Activated T-helper 9 cell treated with anti-CD3 and anti-CD28 coated beads, Interleukin-2, amount 50 U/mL, for 16 hours (primary cell): ENCODE measurements at places on chromosomes 5 and 9.

- DNase-seq = peak; percentile 3
These were observed 194.7 kb upstream of the FREM1 start for GRCh38 chr9:15104826-15105420.

DNA sequence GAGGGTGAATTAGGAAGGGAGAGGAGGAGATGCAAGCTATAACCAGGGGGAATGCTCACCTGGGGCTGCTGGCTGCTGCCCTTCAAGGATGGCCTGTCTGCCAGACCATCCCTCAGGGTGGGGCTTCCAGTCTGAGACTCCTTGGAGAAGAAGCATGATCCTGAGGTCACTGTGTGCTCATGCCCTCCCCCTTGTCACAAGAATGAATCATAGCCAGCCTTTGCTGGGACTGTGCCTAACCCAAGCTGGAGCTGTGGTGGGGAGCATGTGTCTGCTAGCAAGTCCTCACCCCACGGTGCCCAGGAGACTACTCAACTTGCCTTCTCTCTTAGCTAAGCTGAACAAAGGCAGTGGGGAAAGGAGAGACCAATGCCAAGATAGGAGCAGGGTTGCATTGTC lies 463.6 kb downstream of the SPOCK1 start:
- no peak for DNase-seq

DNA sequence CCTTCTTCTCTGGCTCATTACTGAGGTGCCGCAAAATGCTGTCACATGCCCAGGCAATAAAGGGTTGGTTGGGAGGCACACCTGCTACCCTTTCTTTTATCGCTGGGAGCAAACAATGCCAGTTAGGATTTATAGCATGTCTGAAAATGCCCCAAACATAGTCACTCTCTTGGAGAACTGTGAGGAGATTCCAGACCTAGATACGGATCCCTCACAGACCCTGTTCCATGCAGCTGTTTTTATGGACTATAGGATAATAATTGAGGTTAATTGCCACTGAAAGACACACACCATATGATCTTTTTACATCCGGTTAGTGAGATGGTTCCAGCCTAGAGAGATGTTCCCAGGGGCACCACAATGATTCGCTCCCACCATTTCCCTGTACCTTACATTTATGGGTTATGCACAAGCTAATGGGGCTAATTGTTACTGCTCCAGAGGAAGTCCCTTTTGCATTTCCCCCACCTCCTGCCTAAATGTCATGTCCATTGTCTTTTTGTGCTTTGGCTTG lies 318.1 kb downstream of the PIK3R1 start:
- DNase-seq = no peak

DNA sequence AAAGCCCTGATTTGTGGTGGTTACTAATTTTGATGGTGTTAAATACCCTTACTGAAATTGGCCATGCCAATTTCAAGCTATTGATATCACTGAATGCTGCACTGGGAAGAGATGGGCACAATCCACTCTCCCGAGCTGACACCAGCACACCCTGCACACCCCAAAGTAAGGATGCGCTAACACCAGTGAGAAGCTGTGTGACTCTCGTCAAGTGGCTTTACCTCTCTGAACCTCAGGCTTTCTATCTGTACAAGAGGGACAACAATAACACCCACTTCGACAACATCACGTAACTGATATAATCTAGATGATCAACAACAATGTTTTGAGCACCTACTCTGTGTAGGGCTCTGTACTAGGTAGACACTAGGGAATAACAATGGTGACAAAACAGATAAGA lies 8.0 kb upstream of the AKNA start:
- DNase-seq = no peak

DNA sequence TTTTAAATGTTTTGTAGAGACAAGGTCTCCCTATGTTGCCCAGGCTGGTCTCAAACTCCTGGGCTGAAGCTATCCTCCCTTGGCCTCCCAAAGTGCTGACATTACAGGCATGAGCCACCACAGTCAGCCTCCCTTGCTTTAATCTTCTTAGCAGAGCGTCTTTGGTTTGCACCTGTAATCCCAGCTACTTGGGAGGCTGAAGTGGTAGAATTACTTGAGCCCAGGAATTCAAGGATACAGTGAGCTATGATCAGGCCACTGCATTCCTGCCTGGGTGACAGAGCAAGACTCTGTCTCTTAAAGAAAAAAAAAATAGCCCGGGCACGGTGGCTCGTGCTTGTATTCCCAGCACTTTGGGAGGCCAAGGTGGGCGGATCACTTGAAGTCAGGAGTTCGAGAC lies 27.8 kb downstream of the UBE2D2 start:
- DNase-seq = no peak

DNA sequence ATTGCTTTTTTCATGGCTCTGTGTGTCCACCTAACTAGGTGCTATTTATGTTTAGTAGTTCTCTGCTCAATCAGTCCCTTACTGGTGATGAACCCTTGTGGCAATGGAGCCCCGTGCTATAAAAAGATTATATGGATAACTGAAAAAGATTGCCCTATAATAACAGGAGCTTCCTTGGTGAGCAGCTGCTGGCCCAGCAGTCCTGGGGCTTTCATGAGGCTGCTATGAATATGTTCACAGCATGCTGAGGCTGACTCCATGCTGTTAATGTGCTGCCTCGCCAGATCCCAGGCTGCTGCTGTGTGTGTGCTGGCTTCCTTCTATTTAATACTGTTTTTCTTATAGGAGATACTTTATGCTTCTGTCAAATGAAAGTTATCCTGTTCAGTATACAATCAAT lies 357.5 kb downstream of the TAF11L14 start:
- no peak for DNase-seq

DNA sequence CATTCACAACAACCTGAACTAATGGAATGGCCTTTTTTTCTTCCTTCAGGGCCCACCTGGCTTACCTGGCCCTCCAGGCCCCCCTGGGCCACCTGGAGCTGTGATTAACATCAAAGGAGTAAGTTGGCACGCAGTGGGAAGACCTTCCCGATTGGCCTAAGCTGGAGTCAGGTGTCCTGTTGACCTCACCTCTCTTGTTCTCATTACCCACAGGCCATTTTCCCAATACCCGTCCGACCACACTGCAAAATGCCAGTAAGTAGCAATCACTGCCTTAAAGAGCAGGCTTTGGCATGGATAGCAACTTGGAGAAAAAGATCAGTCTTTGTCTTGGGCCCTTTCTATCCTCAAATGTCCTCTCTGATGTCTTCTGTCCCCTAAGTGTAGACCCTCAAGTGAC lies 55.3 kb upstream of the TGFBR1 start:
- DNase-seq = no peak

- no peak for DNase-seq
These were observed 116.8 kb upstream of the GPR151 start for GRCh38 chr5:146632620-146633322.

DNA sequence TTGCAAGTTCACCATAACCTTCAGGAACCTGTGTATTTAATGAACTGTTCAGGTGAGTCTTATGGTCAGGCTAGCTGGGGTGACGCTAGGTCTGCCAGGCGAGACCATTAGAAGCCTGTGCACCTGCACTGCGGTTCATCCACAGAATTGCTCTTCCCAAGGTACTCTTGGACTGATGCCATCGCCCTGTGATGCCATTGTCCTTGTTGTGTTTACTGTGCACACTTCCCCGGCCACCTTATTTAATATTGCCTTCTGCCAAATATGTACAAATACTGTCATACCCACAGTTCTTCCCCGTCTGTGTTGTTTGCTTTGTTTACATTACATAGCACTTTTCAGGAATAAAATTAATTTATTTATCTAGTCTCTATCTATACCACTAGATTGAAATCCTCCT lies 66.3 kb downstream of the RCL1 start:
- no peak for DNase-seq

DNA sequence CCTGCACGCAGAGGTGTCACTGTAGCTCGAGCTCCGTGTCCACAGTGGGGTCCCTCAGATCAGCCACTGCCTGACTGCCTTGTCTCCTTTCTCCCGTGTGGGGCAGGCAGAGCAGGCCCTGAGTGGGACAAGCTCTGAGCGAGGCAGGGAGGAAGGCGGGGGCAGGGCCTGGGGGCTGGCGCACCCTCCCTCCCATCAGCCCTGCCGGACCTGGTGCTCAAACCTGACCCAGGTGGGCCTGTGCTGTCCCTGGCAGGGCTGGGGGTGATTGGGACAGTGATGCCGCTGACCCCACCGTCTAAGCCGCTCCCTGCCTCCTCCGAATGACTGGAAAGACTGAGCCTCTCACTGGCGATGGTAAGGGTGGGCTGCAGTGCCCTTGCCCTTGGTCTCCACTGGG lies 60.9 kb downstream of the KCNT1 start:
- DNase-seq = no peak

DNA sequence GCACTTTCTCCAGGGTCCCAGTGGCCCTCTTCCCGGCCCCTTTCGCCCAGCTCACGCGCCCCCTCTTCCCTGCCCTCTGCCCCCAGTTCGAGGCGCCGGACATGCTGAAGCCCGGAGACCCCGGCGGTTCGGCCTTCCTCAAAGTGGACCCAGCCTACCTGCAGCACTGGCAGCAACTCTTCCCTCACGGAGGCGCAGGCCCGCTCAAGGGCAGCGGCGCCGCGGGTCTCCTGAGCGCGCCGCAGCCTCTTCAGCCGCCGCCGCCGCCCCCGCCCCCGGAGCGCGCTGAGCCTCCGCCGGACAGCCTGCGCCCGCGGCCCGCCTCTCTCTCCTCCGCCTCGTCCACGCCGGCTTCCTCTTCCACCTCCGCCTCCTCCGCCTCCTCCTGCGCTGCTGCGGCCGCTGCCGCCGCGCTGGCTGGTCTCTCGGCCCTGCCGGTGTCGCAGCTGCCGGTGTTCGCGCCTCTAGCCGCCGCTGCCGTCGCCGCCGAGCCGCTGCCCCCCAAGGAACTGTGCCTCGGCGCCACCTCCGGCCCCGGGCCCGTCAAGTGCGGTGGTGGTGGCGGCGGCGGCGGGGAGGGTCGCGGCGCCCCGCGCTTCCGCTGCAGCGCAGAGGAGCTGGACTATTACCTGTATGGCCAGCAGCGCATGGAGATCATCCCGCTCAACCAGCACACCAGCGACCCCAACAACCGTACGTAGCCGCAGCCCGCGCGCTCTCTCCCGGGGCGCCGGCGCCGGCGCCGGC lies 1.0 kb downstream of the PRDM6 start:
- no peak for DNase-seq

DNA sequence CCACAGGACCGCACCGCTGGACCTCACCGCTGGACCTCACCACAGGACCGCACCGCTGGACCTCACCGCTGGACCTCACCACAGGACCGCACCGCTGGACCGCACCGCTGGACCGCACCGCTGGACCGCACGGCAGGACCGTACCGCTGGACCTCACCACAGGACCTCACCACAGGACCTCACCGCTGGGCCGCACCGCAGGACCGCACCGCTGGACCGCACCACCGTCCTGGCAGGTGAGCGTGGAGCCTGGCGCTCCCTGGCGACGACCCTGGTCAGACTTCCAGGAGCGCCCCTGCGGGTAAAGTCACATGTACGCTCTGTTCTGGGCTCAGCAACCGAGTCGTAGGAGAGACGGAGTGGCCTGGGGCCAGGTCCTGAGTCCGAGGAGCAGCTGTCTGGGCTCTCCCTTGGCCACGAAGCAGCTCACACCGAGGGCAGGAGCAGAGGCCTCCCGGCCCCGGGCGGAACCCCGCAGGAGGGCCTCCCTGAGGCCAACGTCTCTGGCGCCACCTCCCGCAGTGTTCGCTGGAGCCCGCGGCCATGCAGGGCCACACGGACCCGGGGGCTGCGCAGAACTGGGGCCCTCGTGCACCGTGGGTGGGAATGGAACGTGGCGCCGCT lies 30.5 kb downstream of the MRPL36 start:
- DNase-seq = no peak

DNA sequence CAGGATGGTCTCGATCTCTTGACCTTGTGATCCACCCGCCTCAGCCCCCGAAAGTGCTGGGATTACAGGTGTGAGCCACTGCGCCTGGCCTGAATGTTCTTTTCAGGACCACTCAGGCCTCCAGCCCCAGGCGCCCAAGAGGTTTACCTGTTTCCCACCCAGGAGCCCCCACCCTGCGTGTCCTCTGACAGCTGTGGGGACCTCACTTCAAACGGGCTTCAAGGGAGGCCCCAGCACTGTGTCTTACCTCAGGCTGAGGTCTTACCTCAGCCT lies 19.1 kb upstream of the SLC6A19 start:
- no peak for DNase-seq

- DNase-seq = peak; percentile 57
These were observed 56.2 kb downstream of the ACER2 start for GRCh38 chr9:19464764-19465585.

GRCh38 chr9:101325053-101325452 lies 59.8 kb downstream of the BAAT start:
- DNase-seq = no peak

DNA sequence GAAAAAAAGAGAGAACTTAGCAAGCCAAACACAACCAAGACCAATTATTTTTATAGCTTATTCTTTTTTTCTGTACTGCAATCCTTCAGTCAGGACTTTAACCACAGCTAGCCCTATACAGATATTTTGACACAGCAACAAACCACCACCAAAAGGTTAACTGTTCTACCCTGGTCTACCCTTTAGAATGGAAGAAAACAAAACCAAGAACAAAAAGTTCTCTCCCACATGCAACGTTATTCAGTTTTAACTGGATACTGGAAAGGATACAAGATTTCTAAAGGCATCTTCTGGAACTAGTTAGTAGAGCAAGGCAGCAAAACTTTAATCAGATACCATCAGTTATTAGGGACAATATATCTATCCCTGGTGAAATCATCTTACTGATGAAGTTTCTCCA lies 32.6 kb downstream of the ECPAS start:
- DNase-seq = no peak

DNA sequence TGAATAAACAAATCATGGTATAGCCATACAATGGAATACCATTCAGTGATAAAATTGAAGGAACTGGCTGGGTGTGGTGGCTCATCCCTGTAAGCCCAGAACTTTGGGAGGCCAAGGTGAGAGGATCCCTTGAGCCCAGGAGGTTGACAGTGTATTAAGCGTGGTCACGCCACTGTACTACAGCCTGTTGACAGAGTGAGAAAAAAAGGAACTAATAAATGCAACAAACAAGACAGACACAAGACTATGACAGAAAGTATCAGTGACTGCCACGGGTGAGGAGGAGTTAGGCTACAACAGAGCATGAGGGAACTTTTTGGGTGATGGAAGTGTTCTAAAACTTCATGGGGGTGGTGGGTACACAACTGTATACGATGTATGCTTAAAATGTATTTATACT lies 2.2 kb downstream of the FNIP1 start:
- no peak for DNase-seq
